ENCODE measurements at places on chromosomes 11 and 22. TPM values are rescaled to one million over a fixed set of nuclear protein-coding genes. Genes with fewer than 3 reads are reported as not detected.

DNA sequence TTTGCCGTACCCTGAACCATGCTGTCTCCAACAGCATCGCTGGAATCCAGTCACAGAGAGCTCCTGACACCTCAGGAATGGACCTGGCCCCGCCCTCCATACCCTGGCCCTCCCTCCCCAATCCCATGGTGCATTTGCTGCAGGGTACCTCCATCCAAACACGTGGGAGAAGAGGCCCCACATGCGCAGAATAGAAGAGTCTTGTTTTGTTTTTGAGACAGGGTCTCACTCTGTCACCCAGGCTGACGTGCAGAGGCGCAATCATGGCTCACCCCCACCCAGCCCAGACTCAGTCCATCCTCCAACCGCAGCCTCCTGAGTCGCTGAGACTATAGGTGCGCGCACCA, 2.3 kb upstream of the PNPLA2 start:
- no peak for DNase-seq

DNA sequence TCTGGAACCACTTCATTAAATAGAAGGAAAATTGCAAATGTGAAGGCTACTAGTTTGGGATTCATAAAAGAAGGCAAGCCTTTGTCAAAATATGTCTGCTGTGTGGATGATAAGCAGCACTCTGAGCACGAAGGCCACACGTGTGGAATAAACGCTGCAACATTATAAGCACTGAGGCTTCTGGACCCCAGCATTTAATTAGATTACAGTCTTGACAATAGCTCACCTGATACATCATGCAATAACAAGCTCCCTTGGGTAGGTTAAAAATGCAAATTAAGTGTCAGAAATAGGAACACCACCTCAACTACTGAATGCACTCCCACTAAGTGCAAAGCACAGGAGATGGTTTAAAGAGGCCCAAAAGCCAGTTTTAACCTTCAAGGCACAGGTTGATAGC, 179.3 kb downstream of the LARGE1 start:
- DNase-seq: no peak

DNA sequence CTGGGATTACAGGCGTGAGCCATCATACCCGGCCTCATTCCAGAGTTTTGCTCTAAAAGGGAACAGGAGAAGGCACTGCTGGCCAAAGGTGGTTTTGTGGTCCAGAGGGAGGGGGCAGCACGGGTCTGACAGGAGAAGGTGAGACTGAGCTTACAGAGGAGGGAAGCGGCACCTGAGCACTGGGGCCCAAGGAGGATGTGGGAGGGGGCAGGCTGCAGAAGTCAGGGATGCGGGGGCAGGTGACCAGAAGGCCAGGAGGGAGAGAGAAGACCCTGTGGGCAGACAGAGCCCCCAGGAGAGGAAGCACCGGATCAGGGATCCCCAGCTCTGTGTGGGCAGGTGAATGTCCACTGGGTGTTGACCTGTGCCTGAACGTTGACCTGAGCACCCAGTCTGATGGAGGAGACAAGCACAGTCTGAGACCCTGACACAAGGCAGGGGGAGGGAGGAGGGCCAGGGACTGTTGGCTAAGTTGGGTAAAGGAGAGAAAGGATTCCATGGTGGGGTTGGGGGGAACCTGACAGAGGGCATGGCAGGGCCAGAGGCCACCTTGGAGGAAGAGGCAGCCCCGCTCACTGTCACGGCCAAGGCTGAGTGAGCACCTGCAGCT, 12.0 kb upstream of the PRR5 start:
- DNase-seq: no peak

DNA sequence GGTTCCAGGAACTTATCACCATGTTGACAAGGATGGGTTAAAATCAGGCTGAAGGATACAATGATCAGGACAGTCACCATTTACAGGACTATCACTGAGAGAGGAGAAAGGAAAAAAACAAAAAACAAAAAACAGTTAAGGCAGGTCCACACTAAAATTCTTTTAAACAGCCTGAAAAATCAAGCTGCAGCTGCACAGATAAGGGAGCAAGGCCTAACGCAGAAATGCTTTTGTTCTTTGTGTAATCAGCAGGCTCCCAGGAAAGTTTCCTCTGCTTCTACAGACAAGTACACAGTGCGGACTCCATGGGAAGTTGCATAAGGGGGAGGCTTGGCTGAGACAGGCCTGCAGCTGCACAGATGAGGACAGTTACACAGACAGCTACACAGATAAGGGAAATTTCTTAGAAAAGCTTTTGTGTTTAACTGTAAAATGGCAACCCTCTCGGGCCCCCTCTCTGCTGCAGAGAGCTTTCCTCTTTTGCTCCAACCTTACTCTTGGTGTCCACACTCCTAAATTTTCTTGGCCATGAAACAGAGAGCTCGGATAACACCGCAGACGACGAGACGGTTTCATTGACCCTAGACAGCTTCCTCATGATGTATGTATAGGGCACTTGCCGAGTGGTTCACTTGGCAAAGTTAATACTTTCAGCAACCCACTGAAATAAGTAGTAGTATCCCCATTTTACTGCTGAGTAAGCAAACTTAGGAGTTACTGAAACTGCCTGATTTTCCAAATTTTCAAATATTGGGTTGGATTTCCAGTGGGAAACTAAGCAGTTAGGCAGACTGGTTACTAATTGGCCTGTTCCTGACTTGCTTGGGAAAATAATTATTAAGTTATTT, 45.5 kb downstream of the PIWIL3 start:
- no peak for DNase-seq

DNA sequence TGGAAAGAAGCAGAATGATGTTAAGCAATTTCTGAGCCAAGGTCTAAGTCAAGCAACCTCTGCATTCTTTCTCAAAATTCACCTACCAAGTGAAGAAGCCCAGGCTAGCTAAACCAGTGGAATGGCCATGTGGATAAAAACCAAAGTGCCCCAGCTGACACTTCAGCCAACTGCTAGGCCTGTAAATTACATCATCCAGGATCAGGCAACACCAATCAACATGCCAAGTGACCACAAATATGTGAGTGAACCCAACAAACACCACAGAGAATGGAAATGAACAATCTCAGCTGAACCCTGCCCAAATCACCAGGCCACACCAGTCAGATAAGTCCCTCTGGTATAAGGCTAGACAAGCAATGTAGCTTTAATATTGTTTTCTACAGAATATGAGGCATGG, 25.1 kb upstream of the FJX1 start:
- no peak for DNase-seq

Gene FXYD6
- 0.38 TPM for total RNA-seq

Gene DBX1
- total RNA-seq: not detected

All from activated T-cell treated with anti-CD3 and anti-CD28 coated beads, Interleukin-2, amount 50 U/mL, for 4 hours (primary cell).